ENCODE measurements at places on chromosomes 16 and 17.

DNA sequence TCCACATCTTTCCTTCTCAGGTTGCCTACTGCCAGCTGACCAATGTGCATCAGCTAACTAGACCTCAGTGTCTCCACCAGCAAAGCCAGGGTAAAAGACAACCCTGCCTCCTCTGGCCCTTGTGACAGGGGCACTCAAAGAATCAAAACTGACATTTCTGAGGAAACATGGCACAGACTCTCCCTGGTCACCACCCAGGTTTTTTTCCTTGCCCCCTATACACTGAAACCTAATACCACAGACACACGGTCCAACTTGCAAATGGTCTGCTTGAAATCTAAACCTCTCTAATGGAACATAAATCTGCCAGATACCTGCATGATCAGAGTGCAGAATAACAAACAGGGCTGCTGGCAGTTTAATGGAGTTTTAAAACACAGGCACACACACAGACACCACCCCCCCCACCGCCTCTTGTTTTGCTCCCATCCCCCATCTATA lies 19.5 kb upstream of the CORO6 start:
- no peak for DNase-seq

DNA sequence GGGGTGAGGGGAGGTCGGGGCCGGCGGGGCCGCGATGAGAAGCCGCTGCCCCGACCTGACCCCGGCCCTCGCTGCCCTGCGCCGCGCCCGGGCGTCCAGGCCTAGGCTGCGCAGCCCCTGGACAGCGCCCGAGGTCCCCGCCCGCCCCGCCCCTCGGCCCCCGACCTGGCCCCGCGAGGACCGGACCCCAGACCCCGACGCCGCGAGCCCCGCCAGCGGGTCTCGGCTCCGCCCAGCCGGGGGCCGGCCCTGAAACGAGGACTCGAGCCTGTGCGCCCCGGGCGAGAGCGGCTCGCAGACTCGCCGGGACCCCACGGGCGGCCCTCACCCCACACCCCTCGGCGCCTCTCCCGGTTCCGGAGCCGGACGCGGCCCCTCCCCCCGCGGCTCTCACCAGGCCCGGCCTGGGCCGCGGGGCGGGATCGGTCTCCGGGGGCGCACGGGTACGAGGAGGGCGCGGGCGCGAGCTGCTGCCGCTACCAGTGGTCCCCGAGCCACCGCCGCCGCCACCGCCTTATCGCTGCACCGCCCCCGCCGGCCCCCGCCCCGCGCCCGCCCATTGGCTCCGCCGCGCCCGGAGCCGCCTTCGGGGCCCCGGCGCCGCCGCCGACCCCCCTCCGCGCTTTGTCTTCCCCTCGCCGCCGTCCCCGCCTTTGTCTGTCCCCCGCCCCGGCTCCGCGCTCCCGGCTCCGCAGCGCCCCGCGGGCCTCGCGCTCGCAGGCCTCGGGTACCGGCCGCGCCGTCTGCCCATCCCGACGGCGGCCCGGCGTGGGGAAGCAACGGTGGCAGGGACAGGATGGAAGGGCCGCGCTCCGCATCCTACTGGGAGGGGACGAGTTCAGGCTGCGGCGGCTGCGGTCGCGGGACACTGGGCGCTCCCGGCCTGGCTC lies at the start of gene LIMD2:
TSS of gene LIMD2 (minus strand) at position 488 of the 890 bp plus-strand sequence. CDS start 827 bp downstream, outside the sequence.
- peak; percentile 71 for DNase-seq

DNA sequence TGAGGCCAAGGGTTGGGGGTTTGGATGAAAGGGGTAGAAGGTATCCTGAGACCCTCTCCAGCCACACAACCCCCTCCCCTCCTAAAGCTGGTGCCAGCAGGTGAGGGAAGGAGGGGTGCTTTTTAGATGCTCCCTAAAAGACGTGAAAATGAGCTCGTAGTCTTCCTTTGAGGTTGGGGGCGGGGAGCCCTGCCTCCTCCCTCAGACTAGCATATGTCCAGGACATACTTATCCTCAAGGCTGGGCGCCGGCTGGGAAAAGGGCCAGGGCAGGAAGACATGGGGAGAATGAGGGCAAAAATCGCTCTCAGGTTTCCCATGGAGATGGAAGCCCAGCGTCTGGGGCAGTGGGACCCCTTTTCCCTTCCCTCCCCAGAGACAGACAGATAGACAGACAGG lies 26.7 kb downstream of the SRCIN1 start:
- no peak for DNase-seq

GRCh38 chr17:51251010-51251409 lies 8.8 kb downstream of the MBTD1 start:
- DNase-seq = no peak

DNA sequence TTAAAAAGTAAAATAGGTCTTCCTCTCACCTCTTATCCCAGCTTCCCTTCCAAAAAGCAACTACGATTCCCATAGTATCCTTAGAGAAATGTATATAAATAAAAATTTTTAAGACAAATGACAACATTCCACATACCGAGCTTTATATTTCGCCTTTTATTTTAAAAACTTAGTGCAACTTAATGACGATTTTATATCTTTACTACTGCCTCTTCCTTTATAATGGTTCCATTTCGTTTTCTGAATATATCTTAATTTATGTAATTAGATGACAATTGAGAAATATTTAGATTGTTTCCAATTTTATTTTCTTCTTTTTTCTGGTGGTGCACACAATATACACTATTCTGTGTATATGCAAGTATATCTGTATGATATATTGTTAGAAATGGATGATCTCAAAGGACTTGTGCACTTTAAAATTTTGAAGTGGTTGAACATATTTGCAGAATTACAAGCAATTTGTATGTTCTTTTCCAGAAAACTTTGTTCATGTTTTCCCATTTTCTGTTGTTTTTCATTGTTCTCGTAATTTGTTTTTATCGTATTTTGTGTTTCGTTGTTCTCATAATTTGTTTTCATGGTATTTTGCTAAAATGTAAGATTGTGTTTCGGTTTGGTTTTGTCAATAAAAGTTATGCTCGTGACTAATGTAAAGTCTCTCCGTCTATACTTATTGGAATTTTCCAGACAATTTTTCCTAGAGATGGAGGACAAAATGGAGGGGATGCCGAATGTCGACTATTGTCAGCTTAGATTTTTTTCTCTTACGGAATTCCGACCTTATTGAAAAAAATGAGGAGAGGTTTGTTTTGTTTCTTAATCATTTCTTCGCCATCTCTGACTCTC lies 20.4 kb upstream of the HOXB13 start:
- no peak for DNase-seq

Data from stimulated activated CD8-positive, alpha-beta memory T cell treated with anti-CD3 and anti-CD28 coated beads, Interleukin-15, amount 100 ng/mL, for 24 hours (primary cell).